ENCODE measurements at places on chromosomes 7 and 10. TPM values are rescaled to one million over a fixed set of nuclear protein-coding genes. Genes with fewer than 3 reads are reported as not detected.

GRCh38 chr10:1419796-1420610, 317.3 kb downstream of the ADARB2 start:
- H3K27ac ChIP-seq = no peak overlapping the region
- H3K4me1 ChIP-seq = no peaks in the 10 kb centered on the region
- no peak overlapping the region for H3K4me3 ChIP-seq

GRCh38 chr10:123651421-123652047, 14.6 kb upstream of the GPR26 start:
- H3K4me1 ChIP-seq = no peaks in the 10 kb centered on the region
- no peaks in the 10 kb centered on the region for H3K27me3 ChIP-seq
- no peak overlapping the region for H3K4me3 ChIP-seq
- no peak overlapping the region for H3K27ac ChIP-seq
- no peaks in the 10 kb centered on the region for H3K36me3 ChIP-seq
- no peak for DNase-seq

GRCh38 chr7:141053626-141054025, 20.2 kb upstream of the TMEM178B start:
- H3K4me3 ChIP-seq = no peak overlapping the region
- no peak overlapping the region for H3K27ac ChIP-seq
- DNase-seq = no peak
- H3K27me3 ChIP-seq = no peaks in the 10 kb centered on the region
- H3K4me1 ChIP-seq = no peaks in the 10 kb centered on the region
- no peaks in the 10 kb centered on the region for H3K36me3 ChIP-seq

Gene CACUL1
- 42.9 TPM for total RNA-seq

DNA sequence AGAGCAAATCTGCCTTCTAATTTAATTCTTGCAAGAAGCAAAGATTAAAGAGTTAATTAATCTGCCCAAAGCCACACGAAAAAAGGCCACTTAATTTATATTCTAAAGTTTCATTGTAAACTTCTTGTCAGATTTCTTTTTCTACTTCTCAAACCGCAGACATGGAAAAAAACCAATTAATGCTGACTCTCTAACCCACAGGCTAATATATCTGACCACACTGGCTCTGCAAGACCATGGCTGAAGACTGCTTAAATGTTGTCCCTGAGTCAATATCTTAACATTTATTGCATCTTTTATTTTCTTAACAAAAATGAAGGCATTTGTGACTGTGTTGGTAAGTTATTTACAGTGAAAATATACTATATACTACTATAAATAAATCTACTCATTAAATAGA, 234.0 kb upstream of the SP8 start:
- H3K36me3 ChIP-seq = no peaks in the 10 kb centered on the region
- H3K4me3 ChIP-seq = no peak overlapping the region
- DNase-seq = no peak
- H3K27me3 ChIP-seq = no peaks in the 10 kb centered on the region

GRCh38 chr7:4724648-4725013, 42.5 kb downstream of the FOXK1 start:
- no peaks in the 10 kb centered on the region for H3K27me3 ChIP-seq
- no peaks in the 10 kb centered on the region for H3K36me3 ChIP-seq
- H3K4me3 ChIP-seq = peak overlapping the region; percentile 79
- peak overlapping the region; percentile 96 for H3K27ac ChIP-seq
- peaks cover 64% of the 10 kb centered on the region for H3K4me1 ChIP-seq
- DNase-seq = no peak

- H3K4me3 ChIP-seq = no peak overlapping the region
- no peak overlapping the region for H3K27ac ChIP-seq
- no peaks in the 10 kb centered on the region for H3K27me3 ChIP-seq
- H3K36me3 ChIP-seq = peaks cover 2% of the 10 kb centered on the region
- H3K4me1 ChIP-seq = no peaks in the 10 kb centered on the region
- no peak for DNase-seq
Measured at GRCh38 chr7:129684777-129685176, 73.3 kb downstream of the NRF1 start.

DNA sequence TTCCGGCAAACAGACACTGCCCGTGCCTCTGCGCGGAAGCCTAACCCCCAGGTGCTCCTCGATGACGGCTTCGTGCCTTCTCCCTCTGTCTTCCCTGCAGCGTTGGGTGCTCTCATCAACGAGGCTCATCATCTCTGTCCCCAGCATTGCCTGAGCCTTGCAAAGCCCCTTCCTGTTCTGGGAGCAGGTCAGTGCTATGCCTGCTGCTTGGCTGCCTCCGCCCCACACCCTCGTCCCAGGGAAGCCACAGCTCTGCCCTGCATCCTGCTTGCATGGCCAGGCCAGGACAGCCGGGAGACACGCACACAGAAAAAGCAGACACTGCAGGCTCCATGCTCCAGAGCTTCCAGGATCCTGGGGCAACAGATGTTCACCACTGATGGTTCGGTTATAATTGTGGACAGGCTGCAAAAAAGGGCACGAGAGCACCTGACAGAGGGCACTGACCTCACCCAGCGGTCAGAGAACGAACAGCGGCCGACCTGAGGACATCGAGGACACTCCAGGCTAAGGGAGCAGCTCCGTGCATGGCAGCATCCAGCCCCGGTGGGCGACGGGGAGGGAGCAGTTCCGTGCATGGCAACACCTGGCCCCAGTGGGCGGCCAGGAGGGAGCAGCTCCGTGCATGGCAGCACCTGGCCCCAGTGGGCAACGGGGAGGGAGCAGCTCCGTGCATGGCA, 265.5 kb downstream of the PTPRN2 start:
- H3K27me3 ChIP-seq = no peaks in the 10 kb centered on the region
- no peak for DNase-seq
- H3K4me3 ChIP-seq = no peak overlapping the region
- H3K36me3 ChIP-seq = no peaks in the 10 kb centered on the region

GRCh38 chr10:104391150-104391968, 37.7 kb downstream of the CFAP58 start:
- H3K27ac ChIP-seq = no peak overlapping the region
- no peak for DNase-seq
- no peaks in the 10 kb centered on the region for H3K27me3 ChIP-seq
- H3K4me1 ChIP-seq = no peaks in the 10 kb centered on the region
- no peaks in the 10 kb centered on the region for H3K36me3 ChIP-seq

DNA sequence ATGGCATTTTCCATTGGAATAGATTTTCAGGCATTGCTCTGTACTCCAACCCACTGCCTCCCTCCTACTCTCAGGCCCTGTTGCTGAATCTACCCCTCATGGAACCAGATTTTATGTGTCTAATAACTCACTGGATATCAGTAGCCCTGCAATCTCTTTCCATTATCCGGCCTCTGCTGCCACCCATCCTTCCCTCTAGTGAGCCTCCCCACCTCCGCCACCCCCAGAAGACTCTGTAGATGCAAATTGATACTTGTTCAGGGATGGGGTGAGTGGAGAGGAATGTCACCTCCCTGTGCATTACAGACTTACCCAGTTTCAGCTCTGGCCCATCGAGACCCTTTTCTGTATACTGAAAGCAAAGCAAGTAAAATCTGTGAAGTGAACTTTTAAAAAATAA, 52.3 kb upstream of the PHYHIPL start:
- H3K27me3 ChIP-seq = no peaks in the 10 kb centered on the region
- H3K27ac ChIP-seq = no peak overlapping the region
- DNase-seq = no peak

- H3K27me3 ChIP-seq = no peaks in the 10 kb centered on the region
- DNase-seq = no peak
- no peaks in the 10 kb centered on the region for H3K36me3 ChIP-seq
Measured at GRCh38 chr7:153641199-153641598, 411.0 kb upstream of the DPP6 start.

GRCh38 chr7:26311798-26312197, 20.1 kb downstream of the SNX10 start:
- H3K4me3 ChIP-seq = no peak overlapping the region

GRCh38 chr7:73397521-73398281, 35.9 kb upstream of the FZD9 start:
- peak overlapping the region; percentile 21 for H3K27ac ChIP-seq
- H3K4me3 ChIP-seq = no peak overlapping the region
- peaks cover 19% of the 10 kb centered on the region for H3K4me1 ChIP-seq
- no peaks in the 10 kb centered on the region for H3K27me3 ChIP-seq

Gene TRPV5
- not detected for total RNA-seq

Gene CSTF2T
- 24.6 TPM for total RNA-seq

GRCh38 chr10:132066186-132066585, 440 bp downstream of the JAKMIP3 start:
- H3K4me1 ChIP-seq = peaks cover 11% of the 10 kb centered on the region
- H3K27me3 ChIP-seq = no peaks in the 10 kb centered on the region
- no peak overlapping the region for H3K27ac ChIP-seq
- DNase-seq = no peak

- H3K4me3 ChIP-seq = no peak overlapping the region
- no peaks in the 10 kb centered on the region for H3K27me3 ChIP-seq
- DNase-seq = no peak
- H3K27ac ChIP-seq = no peak overlapping the region
- H3K4me1 ChIP-seq = no peaks in the 10 kb centered on the region
- H3K36me3 ChIP-seq = no peaks in the 10 kb centered on the region
Measured at GRCh38 chr7:104933521-104933988, 80.5 kb upstream of the KMT2E start.

DNA sequence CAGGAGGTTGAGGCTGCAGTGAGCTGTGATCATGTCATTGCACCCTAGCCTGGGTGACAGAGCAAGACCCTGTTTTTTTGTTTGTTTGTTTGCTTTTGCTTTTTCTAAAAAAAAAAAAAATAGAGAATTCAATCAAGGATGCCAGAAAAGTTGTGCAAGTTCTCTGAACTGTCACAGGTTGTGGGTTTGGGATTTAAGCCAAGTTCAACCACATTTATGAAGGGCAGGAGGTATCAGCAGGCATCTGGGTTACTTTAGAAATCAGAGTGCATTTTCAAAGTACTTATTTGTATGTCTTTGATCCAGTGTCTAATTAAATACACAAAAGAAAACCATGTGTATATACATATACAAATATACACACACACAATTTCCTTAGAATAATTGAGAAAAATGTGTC, 151.2 kb upstream of the MINDY3 start:
- no peak overlapping the region for H3K27ac ChIP-seq
- no peaks in the 10 kb centered on the region for H3K27me3 ChIP-seq
- no peaks in the 10 kb centered on the region for H3K36me3 ChIP-seq
- no peak overlapping the region for H3K4me3 ChIP-seq
- DNase-seq = no peak
- H3K4me1 ChIP-seq = no peaks in the 10 kb centered on the region

GRCh38 chr10:79034271-79034876, 34.4 kb upstream of the ZMIZ1 start:
- DNase-seq = no peak
- H3K4me1 ChIP-seq = no peaks in the 10 kb centered on the region

DNA sequence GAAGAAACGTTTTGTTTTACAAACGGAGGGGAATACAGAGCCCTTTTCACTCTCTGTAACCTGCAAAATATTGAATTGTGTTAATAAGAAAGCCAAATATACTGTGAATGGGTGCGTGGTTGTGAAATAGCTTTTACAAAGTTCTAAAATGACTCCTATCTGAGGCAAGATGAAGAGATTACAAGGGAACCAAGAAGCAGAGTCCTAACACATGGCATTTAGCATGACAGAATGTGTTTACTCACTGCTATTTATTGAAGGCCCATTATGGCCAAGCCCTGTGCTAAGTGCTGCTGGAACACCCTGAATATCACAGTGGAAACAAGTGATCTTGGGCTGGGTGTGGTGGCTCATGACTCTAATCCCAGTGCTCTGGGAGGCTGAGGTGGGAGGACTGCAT, 12.9 kb downstream of the JCAD start:
- no peak overlapping the region for H3K4me3 ChIP-seq
- no peaks in the 10 kb centered on the region for H3K4me1 ChIP-seq
- peaks cover 18% of the 10 kb centered on the region for H3K36me3 ChIP-seq
- no peak overlapping the region for H3K27ac ChIP-seq
- no peak for DNase-seq
- no peaks in the 10 kb centered on the region for H3K27me3 ChIP-seq

GRCh38 chr7:143131781-143132180, at the start of gene PIP:
Gene PIP (plus strand): TSS chr7:143132077. CDS start chr7:143132117, 40 bp downstream.
- no peaks in the 10 kb centered on the region for H3K4me1 ChIP-seq
- DNase-seq = no peak
- no peak within 1 kb of the TSS for H3K4me3 ChIP-seq
- H3K27ac ChIP-seq = no peak within 1 kb of the TSS
- no peaks in the 10 kb centered on the region for H3K36me3 ChIP-seq

Gene ADCY1
- total RNA-seq = 0.14 TPM

Gene FFAR4
- total RNA-seq = 1.3 TPM

DNA sequence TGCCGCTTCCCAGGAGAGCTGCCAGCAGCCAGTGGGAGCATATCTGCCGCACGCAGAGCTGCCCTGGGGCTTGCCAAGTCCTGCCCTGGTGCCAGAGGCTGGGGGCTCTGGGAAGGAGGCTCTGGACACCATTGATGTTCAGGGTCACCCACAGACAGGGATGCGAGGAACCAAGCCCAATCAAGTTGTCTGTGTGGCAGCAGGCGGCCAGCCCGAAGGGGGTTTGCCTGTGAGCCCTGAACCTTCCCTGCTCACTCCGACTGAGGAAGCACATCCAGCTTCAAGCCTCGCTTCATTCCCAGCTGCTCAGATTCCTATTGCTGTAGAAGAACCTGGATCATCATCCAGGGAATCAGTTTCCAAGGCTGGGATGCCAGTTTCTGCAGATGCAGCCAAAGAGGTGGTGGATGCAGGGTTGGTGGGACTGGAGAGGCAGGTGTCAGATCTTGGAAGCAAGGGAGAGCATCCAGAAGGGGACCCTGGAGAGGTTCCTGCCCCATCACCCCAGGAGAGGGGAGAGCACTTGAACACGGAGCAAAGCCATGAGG, 94.6 kb downstream of the TACC2 start:
- H3K4me3 ChIP-seq = no peak overlapping the region
- no peaks in the 10 kb centered on the region for H3K27me3 ChIP-seq
- DNase-seq = no peak
- H3K4me1 ChIP-seq = no peaks in the 10 kb centered on the region

All from thoracic aorta (tissue), 2 donors.